ENCODE measurements at places on chromosomes 1 and 21.

GRCh38 chr1:98382986-98383740 lies 278.4 kb upstream of the SNX7 start:
- DNase-seq, result peak; percentile 79

DNA sequence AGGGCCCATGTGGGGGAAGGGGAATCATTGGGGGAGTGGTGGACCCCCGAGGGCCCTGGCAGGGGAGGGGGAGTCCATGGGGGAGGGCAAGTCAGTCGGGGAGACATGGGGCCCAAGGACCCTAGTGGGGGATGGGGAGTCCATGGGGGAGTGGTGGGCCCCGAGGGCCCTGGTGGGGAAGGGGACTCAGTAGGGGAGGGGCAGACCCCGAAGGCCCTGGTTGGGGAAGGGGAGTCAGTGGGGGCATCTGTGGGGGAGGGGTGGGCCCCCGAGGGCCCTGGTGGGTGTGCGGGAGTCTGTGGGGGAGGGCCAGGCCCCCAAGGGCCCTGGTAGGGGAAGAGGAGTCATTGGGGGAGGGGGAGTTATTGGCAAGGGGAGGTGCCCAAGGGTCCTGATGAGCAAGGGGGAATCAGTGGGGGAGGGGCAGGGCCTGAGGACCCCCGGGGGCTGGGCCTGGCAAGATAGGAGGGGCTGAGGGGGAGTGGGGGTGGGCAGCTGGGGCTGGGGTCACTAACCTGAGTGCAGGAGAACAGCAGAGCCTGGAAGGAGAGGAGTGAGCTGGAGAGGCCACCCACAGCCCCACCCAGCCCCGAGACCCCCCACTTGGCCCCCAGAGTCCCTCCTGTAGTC lies 2.1 kb downstream of the MXRA8 start:
- peak; percentile 91 for DNase-seq

GRCh38 chr1:76463278-76463677 lies 388.7 kb downstream of the ST6GALNAC3 start:
- DNase-seq, result no peak

DNA sequence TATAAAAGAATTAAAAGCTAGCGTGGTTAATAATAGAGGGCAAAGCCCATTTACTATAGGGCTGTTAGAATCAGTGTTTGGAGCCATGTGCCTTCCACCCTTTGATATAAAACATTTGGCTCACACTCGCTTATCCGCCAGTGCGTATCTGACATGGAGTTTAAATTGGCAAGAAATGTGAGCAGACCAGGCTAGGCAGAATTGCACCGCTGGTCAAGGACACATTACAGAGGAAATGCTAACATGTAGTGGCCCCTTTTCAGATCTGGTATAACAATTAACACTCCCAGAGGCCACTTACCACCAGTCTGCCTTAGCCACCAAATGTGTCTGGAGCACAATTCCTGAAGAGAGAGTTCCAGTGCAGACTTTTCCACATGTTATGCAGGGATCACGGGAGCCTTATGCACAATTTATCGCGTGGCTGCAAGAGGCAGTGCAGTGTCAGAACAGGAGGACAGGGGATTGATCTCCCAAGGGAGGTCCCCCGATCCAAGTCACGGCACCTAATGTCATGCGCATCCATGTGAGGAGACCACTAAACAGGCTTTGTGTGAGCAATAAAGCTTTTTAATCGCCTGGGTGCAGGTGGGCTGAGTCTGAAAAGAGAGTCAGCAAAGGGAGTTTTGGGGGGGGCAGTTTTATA lies 14.0 kb downstream of the GSTM3 start:
- DNase-seq, result no peak

- DNase-seq, result no peak
Observed at GRCh38 chr1:50970509-50970887, 453 bp downstream of the CDKN2C start.
